ENCODE measurements at places on chromosomes 13 and 19. TPM values are rescaled to one million over a fixed set of nuclear protein-coding genes. Genes with fewer than 3 reads are reported as not detected.

Gene KRI1
- 9.7 TPM for total RNA-seq

Gene PDX1
- total RNA-seq, result not detected

Gene CLIP3
- 8.0 TPM for total RNA-seq

Gene KLHL1
- not detected for total RNA-seq

Gene SAE1
- total RNA-seq, result 58.7 TPM

Data from heart left ventricle (tissue), 16 donors.